Activated naive CD8-positive, alpha-beta T cell treated with anti-CD3 and anti-CD28 coated beads for 36 hours (primary cell): ENCODE measurements at places on chromosomes 3 and 15.

- no peak for DNase-seq
Observed at GRCh38 chr3:88167704-88168103, 17.9 kb downstream of the C3orf38 start.

GRCh38 chr3:114565216-114565615, 271.4 kb downstream of the TIGIT start:
- no peak for DNase-seq

DNA sequence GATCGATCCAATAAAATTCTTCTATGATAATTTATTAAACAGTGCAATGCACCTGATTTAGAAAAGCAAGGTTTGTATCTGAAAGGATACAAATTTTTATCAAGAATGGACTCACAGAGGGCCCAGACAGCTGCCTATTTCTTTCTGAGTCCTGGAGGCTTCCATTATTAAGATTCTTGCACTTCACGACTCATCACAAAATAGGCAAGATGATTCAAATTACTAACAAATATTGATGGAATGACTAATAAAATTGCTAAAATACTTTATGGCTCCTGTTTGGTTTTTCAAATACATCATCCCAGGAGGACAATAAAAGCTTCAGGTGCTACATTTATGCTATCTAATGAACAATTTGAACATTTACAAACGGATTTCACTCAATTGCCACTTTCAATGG, 483.0 kb upstream of the AGTR1 start:
- no peak for DNase-seq

- DNase-seq: no peak
Observed at GRCh38 chr3:132084982-132085381, 50.2 kb upstream of the CPNE4 start.

- no peak for DNase-seq
Observed at GRCh38 chr3:78668302-78668701, 1099.5 kb downstream of the ROBO1 start.

GRCh38 chr3:23915537-23916108, 1.2 kb downstream of the NKIRAS1 start:
- DNase-seq: no peak

- DNase-seq: no peak
Observed at GRCh38 chr3:190619761-190620160, 105.9 kb downstream of the IL1RAP start.

GRCh38 chr3:110710603-110711002, 361.0 kb upstream of the NECTIN3 start:
- no peak for DNase-seq

DNA sequence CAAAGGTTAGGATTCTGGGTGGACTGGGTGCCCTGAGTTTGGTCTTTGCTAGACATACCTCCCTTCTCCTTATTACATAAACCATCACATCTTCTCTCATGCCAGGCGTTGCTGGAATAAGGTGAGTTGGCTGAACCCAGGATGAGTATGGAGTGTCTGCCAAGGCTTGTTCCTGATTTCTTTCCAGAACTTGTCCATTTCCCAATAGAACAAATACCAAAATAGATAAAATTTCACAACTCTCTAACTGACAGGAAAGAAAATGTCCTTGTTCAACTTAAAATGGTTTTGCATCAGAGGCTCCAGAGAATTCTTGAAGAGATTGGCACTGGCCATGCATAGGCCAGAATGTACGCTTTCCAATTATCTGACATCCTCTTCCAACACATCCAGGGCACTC, 291.9 kb downstream of the IGSF11 start:
- DNase-seq: no peak

DNA sequence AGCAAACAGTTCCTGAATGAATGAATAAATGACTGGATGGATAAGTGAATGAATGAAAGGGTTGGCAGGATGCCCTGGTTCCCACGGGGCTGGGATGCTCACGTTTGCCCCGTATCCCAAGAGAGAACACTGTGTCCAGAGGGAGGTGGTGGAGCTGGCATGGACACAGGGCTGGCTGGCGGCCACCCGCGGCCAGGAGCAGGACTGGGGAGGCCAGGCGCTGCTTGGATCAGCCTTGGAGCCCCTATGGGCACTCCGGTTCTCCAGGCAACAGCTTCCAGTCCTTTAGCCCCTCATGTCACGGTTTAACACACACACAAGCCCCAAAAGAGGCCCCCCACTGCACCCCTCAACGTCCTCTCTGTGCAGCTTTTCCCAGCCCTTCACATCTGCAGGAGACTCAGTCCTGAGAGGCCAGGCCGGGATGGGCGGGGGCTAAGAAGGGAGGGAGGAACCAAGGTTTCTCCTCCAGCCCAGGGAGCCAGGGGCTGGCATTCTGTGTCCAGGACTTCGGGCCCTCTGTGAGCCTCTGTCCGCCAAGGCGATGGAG, 86.0 kb upstream of the ALDH1L1 start:
- DNase-seq: no peak

DNA sequence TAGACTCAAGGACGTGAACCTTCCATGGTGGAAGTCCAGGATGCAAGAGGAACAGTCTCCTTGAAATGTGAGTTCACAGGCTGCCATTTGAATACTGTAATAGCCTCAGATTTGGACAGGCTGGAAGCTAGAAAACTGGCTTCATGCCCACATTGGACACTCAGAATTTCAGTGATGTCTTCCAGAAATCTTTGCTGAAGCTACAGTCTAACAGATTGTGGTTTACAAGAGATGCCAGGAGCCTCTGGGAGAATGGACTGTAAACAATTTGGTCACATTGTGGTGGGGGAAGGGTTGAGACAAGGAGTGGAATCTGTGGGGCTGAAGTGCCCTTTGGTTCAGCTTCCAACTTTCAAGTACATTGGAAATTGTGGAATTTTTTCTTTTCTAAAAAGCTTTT, 252.0 kb upstream of the PROK2 start:
- no peak for DNase-seq

- no peak for DNase-seq
Observed at GRCh38 chr15:50192926-50193620, 11.1 kb downstream of the SLC27A2 start.

- no peak for DNase-seq
Observed at GRCh38 chr3:126540342-126540849, 16.4 kb downstream of the CHST13 start.

DNA sequence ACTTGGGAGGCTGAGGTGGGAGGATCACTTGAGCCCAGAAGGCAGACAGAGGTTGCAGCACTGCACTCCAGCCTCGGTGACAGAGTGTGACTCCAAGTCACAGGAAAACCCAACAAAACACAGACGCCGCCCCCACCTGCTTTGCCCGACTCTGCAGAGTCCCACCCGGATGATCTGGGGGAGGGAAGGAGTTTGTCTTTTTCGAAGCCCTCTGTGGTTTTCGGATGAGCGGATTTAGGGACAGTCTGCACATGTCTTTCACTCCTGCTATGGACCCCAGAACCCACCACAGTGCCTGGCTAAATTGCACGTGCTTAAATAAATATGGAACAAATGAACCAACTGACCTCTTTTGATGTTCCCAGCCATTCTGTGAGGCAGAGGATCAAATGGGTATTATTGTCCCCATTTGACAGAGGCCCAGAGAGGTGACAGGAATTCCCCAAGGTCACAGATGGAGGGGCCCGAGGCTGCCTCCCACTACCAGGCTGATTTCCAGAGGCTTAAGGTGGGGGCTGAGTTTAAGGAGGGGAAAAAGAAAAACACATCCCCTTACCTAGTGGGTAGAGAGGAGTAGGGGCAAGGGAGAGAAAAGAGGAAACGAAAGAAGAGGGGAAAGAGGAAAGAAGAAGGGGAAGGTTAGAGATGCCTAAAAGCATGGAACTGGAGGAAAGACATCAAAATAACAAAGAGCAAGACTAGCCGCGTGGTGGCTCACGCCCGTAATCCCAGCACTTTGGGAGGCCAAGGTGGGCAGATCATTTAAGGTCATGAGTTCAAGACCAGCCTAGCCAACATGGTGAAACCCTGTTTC, 59.4 kb upstream of the TFRC start:
- DNase-seq: no peak
